ENCODE measurements at places on chromosomes 12 and 14.

- DNase-seq = no peak
Observed at GRCh38 chr12:90042920-90043641, 334.4 kb upstream of the ATP2B1 start.

DNA sequence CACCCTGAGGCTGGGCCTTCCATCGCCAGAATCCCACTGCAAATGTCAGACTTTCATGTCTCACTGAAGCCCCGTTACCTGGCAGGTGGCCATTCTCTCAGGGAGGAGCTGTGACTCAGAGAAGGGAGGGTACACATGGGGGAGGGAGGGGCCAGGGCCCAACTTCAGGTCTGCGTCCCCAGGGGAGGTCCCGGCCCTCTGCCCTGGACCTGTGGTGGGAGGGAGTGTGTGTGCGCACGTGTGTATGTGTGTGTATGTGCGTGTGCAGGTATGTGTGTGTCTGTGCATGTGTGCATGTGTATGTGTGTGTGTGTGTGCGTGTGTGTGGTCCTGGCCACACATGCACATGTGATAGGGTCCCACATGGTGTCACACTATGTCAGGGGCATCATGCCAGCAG lies 50.9 kb downstream of the MVK start:
- DNase-seq = no peak

DNA sequence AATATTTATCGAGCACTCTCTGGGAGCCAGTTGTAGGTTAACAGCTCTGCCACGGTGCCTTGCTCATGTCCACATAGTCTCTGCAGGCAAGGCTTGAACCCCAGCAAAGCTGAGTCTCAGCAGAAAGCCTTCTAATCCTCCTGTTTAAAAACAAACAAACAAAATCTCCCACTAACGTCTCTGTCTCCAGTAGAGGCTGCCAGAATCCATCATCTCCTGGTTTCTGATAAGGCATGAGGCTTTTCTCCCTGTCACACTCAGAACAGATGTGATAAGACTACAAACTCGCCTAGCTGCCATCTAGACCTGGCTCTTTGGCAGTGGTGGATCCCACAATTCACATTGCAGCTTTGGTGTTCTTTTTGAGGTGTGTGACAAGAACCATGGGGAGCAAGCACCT lies 813.2 kb downstream of the AACS start:
- DNase-seq = no peak

DNA sequence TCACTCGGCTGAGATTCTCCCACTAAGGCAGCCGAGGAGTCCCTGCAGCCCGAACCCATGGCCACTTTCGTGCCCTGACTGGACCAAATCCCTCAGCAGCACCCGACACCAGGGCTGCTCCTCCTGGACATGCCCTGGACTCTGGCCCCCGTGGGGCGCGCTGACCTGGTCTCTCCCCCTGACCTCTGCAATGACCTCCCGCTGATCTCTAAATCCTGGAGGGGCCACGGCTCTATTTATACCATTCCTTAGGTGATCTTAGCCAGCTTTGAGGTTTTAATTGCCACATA lies 148.4 kb downstream of the PIWIL1 start:
- no peak for DNase-seq

DNA sequence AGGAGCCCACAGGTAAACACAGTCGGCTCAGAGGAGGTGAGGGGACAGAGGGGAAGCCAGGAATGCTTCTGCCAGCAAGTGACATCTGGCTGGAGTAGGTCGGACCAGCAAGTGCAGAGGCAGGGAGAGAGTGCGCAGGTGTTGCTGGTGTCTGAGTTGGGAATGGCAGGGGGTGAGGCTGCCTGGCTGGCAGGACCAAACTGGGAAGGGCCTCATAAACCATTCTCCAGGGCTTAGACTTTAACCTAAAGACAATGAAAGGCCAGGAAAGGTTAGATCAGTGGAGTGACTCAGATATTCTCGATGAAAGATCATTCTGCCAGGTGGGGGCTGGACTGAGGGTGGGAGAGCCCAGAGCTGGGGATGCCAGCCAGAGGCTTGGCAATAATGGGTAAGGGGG lies 66.4 kb downstream of the ITPK1 start:
- DNase-seq = no peak

- peak; percentile 34 for DNase-seq
Observed at GRCh38 chr14:70708717-70709570, 67.2 kb downstream of the TTC9 start.

DNA sequence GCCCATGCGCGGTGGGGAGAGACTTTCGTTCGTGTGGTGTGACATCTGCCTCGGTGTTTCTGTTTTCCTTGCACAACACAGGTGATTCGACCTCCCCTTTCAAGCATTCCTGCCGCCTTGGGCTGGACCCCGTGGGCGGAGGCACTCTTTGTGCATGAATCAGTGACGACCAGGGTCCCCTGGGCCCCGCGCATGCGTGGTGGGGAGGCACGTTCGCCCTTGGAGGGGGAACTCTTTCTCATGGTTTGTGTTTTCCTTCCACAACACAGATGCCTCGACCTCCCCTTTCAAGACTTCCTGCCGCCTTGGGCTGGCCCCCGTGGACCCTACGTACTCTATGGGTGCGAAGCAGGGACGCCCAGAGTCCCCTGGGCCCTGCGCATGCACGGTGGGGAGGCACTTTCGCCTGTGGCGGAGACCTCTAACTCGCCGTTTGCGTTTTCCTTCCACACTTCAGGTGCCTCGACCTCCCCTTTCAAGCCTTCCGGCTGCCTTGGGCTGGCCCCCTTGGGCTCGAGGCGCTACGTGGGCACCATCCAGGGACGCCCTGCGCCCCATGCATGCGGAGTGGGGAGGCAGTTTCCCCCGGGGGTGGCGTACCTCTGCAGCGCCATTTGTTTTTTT lies 340.9 kb downstream of the ALG10 start:
- DNase-seq = no peak

- peak; percentile 60 for DNase-seq
Observed at GRCh38 chr12:81450920-81451739, 308.0 kb downstream of the PPFIA2 start.

DNA sequence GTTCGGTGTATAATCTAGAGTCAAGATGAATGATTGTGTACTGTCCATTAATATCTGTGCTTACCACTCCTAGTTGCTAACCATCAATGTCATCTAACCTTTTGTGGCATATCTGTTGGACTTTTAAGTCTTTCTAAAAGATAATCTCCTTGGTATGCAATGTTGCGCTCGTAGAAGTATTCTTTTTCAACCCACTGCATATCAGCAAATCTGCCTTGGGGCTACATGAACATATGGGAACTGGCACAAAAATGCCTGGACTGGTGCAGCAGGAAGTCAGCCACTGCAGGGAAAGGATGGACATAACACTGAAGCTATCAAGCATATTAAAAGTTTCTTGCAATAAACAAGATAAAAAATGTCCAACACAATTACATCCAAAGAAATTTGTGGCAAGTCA lies 124.3 kb upstream of the SLC38A4 start:
- no peak for DNase-seq

GRCh38 chr14:68250927-68251768 lies 431.6 kb downstream of the RAD51B start:
- no peak for DNase-seq

DNA sequence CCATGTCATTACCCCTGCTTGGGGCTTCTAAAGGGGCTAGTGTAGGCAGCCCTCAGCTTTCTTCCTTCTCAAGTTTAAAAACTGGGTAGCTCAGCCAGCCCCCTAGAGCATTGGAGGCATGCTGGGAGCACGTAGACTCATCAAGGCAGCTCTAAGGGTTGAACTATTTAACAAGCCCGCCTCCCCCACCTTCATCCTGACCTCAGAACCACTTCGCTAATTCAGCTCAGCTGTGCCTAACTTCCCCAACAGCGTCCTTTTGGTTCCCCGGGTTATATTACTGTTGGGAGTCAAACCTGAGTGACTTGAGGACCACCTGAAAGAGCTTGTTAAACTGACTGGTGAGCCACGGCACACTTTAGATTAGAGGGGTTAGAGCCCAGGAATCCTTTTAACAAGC lies 30.1 kb downstream of the MAX start:
- no peak for DNase-seq

- no peak for DNase-seq
Observed at GRCh38 chr14:68644101-68644500, 148.8 kb downstream of the ZFP36L1 start.

DNA sequence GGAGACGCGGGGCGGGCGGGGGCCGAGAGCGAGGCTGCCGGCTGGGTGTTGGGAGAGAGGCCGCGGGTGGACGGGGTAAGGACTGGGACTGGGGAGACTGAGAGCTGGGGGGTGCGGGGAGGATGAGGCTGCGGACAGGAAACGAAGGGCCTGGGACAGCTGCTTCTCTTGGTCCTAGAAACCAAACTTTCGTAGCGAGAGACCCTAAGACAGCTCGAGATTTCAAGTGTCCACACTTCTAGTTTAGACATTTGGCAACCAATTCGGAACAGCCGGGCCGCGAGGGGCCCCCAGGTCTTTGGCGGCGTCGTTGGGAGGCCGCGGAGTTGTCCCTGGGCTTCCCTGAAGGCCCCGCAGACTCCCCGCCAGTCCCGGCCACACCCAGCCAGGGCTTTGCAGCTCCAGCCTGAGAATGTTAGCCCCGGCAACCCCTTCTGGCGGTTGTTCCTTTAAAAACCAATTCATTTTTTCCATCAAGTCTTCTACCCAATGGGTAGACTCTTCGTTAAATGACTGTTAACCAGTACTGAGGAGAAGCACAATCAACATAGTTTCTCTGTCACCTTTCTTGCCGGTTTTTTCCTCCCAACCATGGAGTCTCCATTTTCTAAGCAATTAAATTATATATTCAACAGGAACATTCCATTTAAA lies 11.5 kb downstream of the NKX2-1 start:
- no peak for DNase-seq

DNA sequence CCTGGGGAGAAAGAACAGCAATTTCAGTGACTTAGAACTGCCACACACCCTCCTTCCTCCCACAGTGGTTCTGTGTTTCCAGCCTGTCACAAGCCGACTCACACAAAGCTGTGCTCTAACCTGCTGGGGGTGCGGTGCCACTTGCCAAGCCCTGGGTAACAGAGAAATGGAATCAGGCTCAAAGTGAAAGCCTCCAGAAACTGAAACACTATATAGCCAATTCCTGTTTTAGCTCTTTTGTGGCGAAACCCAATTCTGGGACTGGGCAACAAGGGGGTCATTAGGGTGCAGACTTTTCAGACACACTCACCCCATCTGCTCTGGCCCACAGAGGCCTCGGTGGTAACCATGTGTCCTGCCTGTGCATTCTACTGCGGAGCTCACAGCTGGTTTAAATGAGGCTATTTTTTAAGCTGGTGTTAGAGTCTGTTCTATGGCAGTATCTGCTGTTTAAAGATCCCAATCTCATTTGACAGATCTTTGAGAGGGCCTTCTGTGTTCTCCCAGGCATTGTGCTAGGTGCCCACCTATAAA lies 15.2 kb upstream of the ACTR6 start:
- no peak for DNase-seq

GRCh38 chr12:63876980-63877379 lies 32.5 kb downstream of the SRGAP1 start:
- DNase-seq = no peak

DNA sequence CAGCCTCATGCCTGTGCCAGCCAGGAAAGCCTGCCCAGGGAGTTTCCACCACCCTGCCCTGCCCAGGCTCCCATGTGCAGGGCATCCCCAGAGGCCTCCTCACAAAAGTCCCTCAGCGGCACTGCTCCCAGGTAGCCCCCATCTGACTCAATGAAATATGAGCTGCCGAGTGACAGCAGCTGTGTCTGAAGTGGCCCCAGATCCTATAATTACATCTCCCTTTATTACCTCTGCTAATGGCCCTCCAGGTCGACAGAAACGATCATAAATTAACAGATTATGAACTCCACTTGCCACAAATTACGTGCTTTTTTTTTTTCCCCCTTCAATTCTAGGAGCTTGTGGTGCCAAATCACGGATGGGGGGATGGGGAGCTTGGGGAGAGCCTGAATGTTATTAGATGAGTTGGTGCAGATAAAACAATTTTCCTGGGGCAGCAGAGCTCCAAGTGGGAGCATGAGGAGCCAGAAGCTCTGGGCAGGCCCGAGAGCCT lies 110.4 kb downstream of the ESRRB start:
- peak; percentile 74 for DNase-seq

GRCh38 chr12:94240171-94240570 lies 91.8 kb downstream of the PLXNC1 start:
- no peak for DNase-seq

- no peak for DNase-seq
Observed at GRCh38 chr14:104788873-104789663, 6.5 kb downstream of the AKT1 start.

DNA sequence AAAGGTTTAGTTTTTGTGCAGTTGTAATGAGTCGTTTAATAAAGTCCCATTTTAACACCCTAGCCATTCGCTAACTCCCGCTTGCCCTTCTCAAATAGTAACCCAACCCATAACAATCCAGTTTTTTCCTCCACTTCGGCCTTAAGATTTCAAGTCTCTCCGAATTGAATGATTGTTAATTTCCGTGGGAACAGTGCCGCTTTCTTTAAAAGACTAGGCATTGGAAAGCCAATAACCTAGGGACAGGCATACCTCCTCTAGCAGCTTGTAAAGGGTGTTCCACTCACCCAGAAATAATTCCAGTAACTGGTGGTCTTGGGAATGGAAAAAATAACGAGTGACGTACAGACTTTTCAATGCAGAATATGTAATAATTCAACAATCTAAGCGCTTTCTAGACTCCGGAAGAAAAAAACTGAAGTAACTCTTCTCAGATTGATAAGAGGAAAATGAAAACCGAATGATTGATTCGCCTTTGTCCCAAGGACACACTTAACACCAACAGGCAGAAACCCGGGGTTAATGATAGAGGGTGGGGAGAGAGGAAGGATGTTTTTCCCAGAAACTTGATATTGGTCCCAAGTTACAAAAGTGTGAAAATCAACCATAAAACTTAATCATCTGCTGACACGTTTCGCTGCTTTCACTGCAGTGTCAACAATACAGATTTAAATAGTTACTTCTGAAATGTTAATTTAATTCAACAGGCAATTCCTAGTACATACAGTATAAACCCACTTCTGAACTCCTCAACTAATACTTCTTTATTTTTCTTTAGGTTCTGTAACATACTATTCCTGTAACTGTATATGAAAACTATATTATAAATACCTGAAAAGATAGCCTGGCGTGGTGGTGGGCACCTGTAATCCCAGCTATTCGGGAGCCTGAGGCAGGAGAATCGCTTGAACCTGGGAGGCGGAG lies 1.0 kb upstream of the SINHCAF start:
- no peak for DNase-seq

DNA sequence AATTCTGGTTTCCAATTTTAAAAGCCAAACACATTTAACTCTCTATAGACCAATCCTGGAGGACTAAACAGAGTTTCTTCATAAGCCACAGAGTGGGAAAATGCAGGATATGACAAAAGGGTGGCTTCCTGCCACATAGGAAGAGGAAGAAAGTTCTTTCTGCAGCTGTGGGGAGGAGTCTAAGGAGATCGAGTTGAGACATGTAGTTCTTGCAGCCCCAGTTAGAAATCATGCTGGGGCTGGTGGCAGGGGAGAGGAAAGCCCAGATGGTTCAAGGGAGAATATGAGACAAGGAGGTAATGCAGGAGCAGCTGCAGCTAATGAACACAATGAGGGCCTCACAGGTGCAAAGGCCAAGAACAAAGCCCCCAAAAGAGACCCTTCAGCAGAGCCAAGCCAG lies 85.0 kb upstream of the ARID2 start:
- DNase-seq = no peak

- no peak for DNase-seq
Observed at GRCh38 chr12:54824402-54824801, 29.9 kb upstream of the MUCL1 start.

GRCh38 chr12:50785406-50786001 lies 21.6 kb downstream of the ATF1 start:
- DNase-seq = no peak

- no peak for DNase-seq
Observed at GRCh38 chr14:106729551-106729950, 1203.2 kb downstream of the TMEM121 start.

GRCh38 chr14:94486883-94487282 lies 10.9 kb upstream of the SERPINA9 start:
- no peak for DNase-seq

- DNase-seq = no peak
Observed at GRCh38 chr12:89993632-89994031, 285.0 kb upstream of the ATP2B1 start.
